Eye (tissue), 1 donor: ENCODE measurements at places on chromosomes 12 and 14.
A peak's percentile ranks its signal among the peaks of the same experiment; 100 is the strongest.

DNA sequence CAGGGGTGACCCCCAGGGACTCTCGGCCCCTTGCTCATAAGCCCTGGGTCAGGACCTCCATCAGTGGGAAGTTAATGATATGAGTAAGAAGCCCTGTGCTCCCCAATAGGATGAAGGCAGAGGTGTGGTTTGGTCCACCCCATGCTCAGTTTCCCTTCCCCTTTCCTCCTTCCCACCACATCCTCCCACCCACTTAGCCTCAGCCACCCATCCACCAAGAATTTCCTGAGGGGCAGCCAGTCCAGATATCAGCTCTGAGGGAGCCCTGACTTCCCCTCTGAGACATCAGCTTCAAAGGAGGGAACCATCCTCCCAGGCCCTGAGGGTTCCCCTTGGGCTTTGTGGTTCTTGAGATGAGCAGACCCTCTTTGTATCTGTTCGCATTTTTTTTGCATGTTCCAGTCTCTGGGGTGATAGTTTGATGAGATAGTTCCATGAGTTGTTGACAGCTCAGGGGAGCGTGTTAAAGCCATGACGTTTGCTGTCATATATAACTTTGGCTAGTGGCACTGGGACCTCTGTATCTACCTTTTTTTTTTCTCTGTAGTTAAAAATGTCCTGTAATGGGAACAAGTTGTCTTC lies 71.2 kb downstream of the LGMN start:
- DNase-seq = no peak

GRCh38 chr14:29724991-29725390 lies 202.7 kb downstream of the PRKD1 start:
- no peak for DNase-seq

- peak; percentile 58 for DNase-seq
Observed at GRCh38 chr12:62210422-62210821, 49.8 kb upstream of the USP15 start.

GRCh38 chr12:6823182-6824084 lies 1.8 kb downstream of the GPR162 start:
- no peak for DNase-seq

- no peak for DNase-seq
Observed at GRCh38 chr12:116037941-116038837, 239.3 kb downstream of the MED13L start.

DNA sequence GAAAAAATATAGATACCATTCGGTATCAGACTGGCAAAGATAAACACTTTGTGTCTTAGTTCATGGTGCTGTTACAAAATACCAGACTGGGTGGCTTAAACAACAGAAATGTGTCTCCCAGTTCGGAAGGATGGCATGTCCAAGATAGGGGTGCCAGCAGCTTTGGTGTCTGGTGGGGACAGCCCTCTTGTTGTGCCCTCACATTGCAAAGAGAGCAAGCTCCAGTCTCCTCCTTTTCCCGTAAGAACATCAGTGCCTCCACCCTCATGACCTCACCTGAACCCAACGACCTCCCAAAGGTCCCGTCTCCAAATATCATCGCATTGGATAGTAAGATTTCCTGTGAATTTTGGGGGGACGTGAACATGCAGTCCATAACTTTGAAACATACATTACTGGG lies 12.4 kb downstream of the ZBTB42 start:
- no peak for DNase-seq

- DNase-seq = no peak
Observed at GRCh38 chr14:57071639-57072038, 197.1 kb downstream of the EXOC5 start.

- no peak for DNase-seq
Observed at GRCh38 chr14:49971156-49972130, 78.6 kb downstream of the ARF6 start.

- no peak for DNase-seq
Observed at GRCh38 chr12:5088586-5089264, 45.0 kb downstream of the KCNA5 start.

- peak; percentile 56 for DNase-seq
Observed at GRCh38 chr12:132542661-132543060, 52.7 kb downstream of the FBRSL1 start.

GRCh38 chr12:88015825-88016224 lies 13.4 kb downstream of the C12orf50 start:
- no peak for DNase-seq

- DNase-seq = no peak
Observed at GRCh38 chr12:51472984-51473383, 48.4 kb downstream of the SLC4A8 start.

- no peak for DNase-seq
Observed at GRCh38 chr12:132352896-132353800, 23.8 kb upstream of the GALNT9 start.

GRCh38 chr14:37493606-37494005 lies 101.4 kb downstream of the FOXA1 start:
- no peak for DNase-seq

DNA sequence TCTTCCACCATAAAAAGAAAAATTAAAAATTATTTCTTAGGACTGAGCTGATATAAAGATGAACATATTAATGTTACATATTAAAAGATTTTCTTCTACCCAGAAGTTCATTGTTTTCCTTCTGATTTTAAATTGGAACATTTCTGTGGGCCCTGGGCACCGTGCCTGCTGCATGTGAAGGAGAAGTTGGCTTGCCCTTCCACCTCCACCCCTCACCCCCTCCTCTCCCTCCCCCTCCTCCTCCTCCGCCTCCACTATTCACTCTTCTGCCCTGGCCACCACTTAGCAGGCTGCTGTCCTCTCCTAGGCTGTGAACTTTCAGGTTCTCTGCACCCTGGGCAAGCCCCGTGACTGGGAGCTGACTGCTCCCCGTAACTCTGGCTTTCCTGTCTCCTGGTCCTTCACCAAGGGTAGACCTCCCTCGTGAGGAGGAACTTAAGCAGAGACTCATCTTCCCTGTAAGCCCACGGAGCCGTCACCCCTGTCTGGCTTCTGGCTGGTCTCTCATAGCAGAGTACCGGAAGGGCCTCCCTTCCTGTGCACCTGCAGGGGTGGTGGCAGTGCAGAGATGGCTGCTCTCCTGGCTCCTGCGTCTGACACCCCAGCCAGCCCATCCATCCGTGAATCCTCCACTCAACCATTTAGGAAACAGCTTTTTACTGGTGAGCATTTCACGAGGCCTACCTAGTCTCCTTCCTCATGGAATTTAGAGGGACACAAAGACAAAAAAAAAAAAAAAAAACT lies 12.8 kb downstream of the TUNAR start:
- no peak for DNase-seq

DNA sequence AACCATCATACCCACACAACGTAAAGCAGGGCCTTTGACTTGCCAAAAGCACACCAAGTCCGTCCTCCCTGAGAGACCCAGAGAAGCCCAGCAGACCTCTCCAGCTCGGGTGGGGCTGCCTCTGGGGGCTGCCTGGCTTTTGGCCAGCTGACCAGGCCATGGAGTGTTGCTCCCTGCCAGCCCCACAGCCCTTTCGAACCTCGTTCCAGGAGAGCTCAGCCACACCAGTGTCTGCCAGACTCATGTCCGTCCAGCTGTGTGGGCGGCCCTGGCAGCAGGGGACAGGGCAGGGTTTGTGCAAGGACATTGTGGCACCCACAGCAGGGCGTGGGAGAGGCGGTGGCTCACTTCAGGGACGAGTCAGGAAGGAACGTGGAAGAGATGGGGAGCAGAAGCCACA lies 22.6 kb upstream of the IRF2BPL start:
- DNase-seq = no peak

GRCh38 chr14:95891742-95892141 lies 15.1 kb downstream of the TUNAR start:
- no peak for DNase-seq

- DNase-seq = no peak
Observed at GRCh38 chr14:100193417-100194357, 34.2 kb upstream of the DEGS2 start.
